Naive thymus-derived CD4-positive, alpha-beta T cell (primary cell): ENCODE measurements at places on chromosomes 12 and 14.

- H3K27me3 ChIP-seq, result no peaks in the 10 kb centered on the region
- no peaks in the 10 kb centered on the region for H3K4me1 ChIP-seq
- no peak overlapping the region for H3K27ac ChIP-seq
- H3K36me3 ChIP-seq, result no peaks in the 10 kb centered on the region
- DNase-seq, result no peak
- no peak overlapping the region for H3K4me3 ChIP-seq
These were observed 3.7 kb downstream of the EFS start for GRCh38 chr14:23361320-23361719.

DNA sequence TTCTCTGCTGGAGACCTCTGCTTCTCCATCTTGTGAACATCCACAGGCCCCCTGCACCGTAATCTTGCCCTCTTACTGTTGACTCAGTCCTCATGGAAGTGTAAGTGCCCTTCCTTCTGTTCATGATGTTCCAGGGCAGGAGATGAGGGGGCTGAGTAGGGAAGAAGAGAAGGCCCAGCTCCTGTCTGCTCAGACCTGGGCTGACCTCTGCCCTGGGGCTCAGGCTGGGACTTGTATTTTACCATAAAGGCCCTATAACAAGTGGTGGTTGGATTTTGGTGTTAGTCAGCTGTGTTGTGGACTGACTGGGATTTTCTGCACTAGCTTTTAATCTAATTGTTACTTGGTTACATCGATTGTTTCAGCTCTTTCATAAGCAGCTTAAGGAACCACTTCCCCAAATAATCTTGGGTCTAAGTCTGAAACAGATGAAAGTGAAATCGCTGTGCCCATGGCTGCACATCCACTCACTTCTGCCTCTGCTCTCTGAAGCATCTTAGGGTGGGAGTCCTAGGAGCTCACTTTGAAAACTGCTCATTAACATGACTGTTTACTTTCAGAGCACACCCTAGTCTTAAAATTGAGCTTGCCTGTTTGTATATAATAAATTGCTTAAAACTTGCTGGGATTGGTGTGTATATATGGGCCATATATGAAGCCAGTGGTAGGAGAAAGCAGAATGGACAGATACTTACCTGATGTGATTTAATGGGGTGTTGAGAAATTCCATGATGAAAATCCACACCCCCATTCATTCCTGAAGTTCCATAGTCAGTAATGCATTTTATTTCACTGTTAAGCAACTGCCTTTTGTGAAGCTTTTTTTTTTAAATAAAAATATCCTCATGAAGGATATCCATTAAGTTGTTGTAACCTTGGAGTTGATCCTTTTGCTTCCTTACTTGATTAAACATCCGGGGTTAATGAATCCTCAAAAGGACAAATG, 17.7 kb downstream of the C12orf71 start:
- H3K27ac ChIP-seq, result no peak overlapping the region
- no peaks in the 10 kb centered on the region for H3K36me3 ChIP-seq
- H3K27me3 ChIP-seq, result no peaks in the 10 kb centered on the region
- H3K4me3 ChIP-seq, result no peak overlapping the region
- DNase-seq, result no peak

- DNase-seq, result no peak
- H3K4me1 ChIP-seq, result no peaks in the 10 kb centered on the region
- no peaks in the 10 kb centered on the region for H3K27me3 ChIP-seq
- H3K4me3 ChIP-seq, result no peak overlapping the region
These were observed 66.3 kb downstream of the RBM19 start for GRCh38 chr12:113899561-113900471.

- H3K27ac ChIP-seq, result no peak overlapping the region
- no peaks in the 10 kb centered on the region for H3K4me1 ChIP-seq
- H3K4me3 ChIP-seq, result no peak overlapping the region
These were observed 131.1 kb downstream of the ETV6 start for GRCh38 chr12:11780521-11781101.

GRCh38 chr12:107554941-107555340, 130.7 kb upstream of the PWP1 start:
- H3K27me3 ChIP-seq, result no peaks in the 10 kb centered on the region
- no peak for DNase-seq
- H3K4me3 ChIP-seq, result no peak overlapping the region
- H3K36me3 ChIP-seq, result no peaks in the 10 kb centered on the region

GRCh38 chr12:62915204-62915529, 19.8 kb downstream of the PPM1H start:
- H3K27me3 ChIP-seq, result no peaks in the 10 kb centered on the region
- no peaks in the 10 kb centered on the region for H3K36me3 ChIP-seq
- no peaks in the 10 kb centered on the region for H3K4me1 ChIP-seq
- no peak for DNase-seq
- H3K4me3 ChIP-seq, result no peak overlapping the region

DNA sequence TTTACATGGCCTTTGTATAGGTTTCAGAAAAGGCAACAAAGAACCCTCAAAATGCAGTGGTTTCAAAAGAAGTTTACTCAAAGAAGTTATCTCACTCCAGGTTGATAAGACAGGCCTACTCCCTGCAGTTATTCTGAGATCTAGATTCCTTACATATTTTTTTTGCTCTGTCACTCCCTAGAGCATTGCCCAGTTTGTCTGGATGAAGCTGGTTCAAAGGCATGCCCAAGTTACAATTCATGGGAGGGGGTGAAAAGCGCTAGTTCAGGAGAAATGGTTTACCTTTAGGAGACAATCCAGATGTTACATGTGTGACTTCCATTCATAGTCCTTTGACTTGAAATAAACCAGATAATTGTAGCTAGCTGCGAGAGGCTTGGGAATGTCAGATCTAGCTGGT, 115.0 kb downstream of the TPH2 start:
- H3K36me3 ChIP-seq, result no peaks in the 10 kb centered on the region
- H3K27me3 ChIP-seq, result no peaks in the 10 kb centered on the region
- H3K27ac ChIP-seq, result no peak overlapping the region
- no peaks in the 10 kb centered on the region for H3K4me1 ChIP-seq

- no peak overlapping the region for H3K27ac ChIP-seq
- H3K27me3 ChIP-seq, result no peaks in the 10 kb centered on the region
- H3K36me3 ChIP-seq, result peaks cover 32% of the 10 kb centered on the region
- no peak overlapping the region for H3K4me3 ChIP-seq
- no peaks in the 10 kb centered on the region for H3K4me1 ChIP-seq
These were observed 44.0 kb downstream of the EID3 start for GRCh38 chr12:104347374-104348075.

DNA sequence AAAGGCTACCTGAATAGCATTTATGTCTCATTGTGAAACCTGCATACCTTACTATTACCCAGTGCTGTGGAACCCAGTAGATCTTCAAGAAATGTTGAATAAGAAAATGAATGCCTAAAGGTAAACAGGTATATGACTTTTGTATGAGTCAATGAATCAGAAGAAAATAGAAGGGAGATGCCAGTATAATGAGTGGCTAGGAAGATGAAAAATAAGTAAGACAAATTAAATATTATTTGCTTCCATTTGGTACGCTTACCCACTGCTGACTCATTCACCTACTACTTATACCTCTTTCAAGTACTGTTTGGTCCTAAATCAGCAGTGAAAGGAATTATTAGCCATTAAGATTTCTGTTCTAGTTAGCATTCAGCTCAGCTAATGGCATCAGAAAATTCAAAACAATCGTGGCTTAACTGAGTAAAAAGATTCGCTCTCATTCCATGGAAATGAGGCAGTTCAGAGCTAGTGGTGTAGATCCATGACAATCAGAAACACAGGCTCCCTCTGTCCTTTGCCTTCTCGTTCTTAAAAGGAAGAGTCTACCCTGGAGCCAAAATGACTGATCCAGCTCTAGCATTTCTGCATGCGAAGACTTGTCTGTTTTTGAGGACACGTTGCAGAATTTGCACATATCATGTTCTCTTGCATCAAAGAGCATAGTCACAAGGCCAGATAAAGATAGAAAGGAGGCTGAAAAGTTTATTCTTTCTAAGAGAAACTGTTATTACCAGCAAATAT, 705.8 kb upstream of the USP15 start:
- H3K36me3 ChIP-seq, result no peaks in the 10 kb centered on the region
- no peaks in the 10 kb centered on the region for H3K27me3 ChIP-seq
- no peaks in the 10 kb centered on the region for H3K4me1 ChIP-seq

GRCh38 chr14:104478656-104479055, 100.9 kb upstream of the C14orf180 start:
- no peak for DNase-seq
- H3K4me1 ChIP-seq, result no peaks in the 10 kb centered on the region
- no peaks in the 10 kb centered on the region for H3K36me3 ChIP-seq
- no peak overlapping the region for H3K27ac ChIP-seq

DNA sequence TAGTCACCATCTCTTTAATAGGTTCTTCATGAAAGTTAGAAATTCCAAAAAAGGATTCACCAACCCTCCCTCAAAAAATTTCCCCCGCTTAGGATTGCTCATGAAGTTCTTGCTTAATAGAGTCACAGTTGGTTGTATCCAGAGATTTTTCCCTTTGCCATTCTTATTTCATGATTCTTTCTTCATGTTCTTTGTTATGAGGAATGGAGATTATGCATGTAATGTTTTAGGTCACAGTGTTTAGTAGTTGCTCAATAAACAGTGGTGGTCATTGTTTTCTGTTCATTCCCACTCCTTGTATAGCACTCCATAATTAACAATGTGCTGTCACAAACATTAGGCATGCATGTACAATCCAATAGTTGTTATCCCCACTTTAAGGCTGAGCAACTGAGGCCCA, 51.2 kb upstream of the RTRAF start:
- H3K4me1 ChIP-seq, result no peaks in the 10 kb centered on the region
- DNase-seq, result no peak
- H3K4me3 ChIP-seq, result no peak overlapping the region
- peaks cover 1% of the 10 kb centered on the region for H3K36me3 ChIP-seq
- H3K27me3 ChIP-seq, result no peaks in the 10 kb centered on the region
- H3K27ac ChIP-seq, result no peak overlapping the region

GRCh38 chr14:99333841-99334635, 62.0 kb upstream of the BCL11B start:
- H3K27ac ChIP-seq, result no peak overlapping the region
- H3K4me1 ChIP-seq, result no peaks in the 10 kb centered on the region
- H3K4me3 ChIP-seq, result no peak overlapping the region
- no peak for DNase-seq
- no peaks in the 10 kb centered on the region for H3K36me3 ChIP-seq
- no peaks in the 10 kb centered on the region for H3K27me3 ChIP-seq

DNA sequence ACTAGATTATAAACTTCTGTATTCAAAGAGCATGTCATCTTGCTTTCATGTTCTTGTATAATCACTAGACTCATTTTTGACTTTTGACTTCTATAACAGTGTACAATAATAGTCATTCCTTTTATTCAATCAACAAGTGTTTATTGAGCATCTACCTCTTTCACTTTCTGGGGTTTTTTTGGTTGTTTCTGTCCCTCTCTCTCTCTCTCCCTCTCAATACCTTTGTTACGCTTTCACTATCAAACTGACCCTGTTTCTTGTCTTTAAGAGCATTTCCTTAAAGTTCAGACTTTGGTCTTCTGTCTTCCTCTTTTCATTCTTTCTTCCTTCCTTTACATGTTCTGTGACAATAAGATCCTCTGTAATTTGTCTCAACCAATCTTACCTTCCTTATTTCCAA, 49.5 kb downstream of the GPR137C start:
- no peaks in the 10 kb centered on the region for H3K27me3 ChIP-seq
- H3K4me3 ChIP-seq, result no peak overlapping the region
- H3K4me1 ChIP-seq, result no peaks in the 10 kb centered on the region
- H3K27ac ChIP-seq, result no peak overlapping the region
- DNase-seq, result no peak

DNA sequence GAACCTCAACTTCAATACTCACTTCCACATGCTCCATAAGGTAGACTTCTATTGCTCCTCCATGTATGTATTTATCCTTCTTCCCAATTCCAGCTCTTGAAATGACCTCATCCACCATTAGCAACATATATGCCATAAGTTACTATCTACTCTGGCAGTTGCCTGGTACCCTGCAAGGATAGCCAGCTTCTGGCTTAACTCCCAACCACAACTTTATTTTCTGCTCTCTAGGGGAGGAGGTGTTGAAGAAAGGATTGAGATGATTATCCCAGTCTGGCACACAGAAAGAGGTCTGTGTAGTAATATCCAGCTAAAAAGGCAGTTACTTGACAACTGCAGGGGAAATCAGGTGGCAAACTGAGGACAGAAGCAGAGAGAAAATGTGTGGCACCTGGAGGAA, 71.5 kb upstream of the MDM1 start:
- no peak overlapping the region for H3K4me3 ChIP-seq
- H3K4me1 ChIP-seq, result no peaks in the 10 kb centered on the region
- no peak overlapping the region for H3K27ac ChIP-seq
- no peaks in the 10 kb centered on the region for H3K36me3 ChIP-seq

GRCh38 chr12:1863823-1864222, 43.5 kb downstream of the LRTM2 start:
- H3K36me3 ChIP-seq, result no peaks in the 10 kb centered on the region

DNA sequence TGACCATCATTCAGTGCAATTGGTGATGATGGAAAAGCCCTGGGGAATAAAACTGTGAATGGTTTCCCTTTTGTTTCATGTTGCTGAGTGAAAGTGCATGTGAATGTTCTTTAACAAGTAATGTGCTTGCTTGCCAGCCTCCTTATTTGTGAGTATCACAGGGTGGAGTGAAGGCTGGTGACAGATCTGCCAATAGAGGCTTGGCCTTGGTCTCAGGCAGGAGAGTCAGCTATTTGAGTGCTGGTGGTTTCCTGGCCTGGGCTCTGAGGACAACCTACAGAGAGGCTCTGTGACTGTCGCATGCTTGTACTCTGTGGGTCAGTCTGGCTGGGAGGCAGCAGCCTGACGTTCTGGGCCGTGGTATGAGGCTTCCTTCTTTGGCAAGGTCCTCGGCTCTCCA, 20.7 kb downstream of the KRT85 start:
- no peak overlapping the region for H3K27ac ChIP-seq
- H3K27me3 ChIP-seq, result no peaks in the 10 kb centered on the region
- H3K4me3 ChIP-seq, result no peak overlapping the region
- H3K36me3 ChIP-seq, result no peaks in the 10 kb centered on the region

DNA sequence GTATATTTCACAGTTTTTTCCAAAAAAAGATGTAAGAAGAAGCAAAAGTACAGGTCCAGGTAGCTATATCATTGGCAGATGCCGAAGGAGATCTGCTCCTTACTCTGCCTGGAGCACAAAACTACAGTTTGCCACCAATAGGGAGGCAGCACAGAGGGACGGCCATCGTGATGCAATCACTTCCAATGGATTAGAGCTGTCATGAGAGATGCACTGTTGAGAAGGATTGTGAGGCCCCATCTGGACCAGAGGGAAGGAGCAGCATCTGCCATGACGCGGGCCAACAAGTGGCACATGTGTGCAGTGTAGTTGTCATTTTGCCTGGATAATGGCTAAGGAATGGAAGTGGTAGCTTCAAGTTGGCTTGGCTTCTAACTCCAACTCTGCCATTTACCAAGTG, 318.8 kb upstream of the FKBP4 start:
- DNase-seq, result no peak
- no peak overlapping the region for H3K4me3 ChIP-seq
- H3K36me3 ChIP-seq, result no peaks in the 10 kb centered on the region
- H3K27me3 ChIP-seq, result peaks cover 2% of the 10 kb centered on the region

GRCh38 chr14:81533212-81533535, 479 bp downstream of the SEL1L start:
- H3K36me3 ChIP-seq, result no peaks in the 10 kb centered on the region
- peaks cover 24% of the 10 kb centered on the region for H3K4me1 ChIP-seq
- DNase-seq, result no peak
- peak overlapping the region; percentile 77 for H3K27ac ChIP-seq

- no peaks in the 10 kb centered on the region for H3K27me3 ChIP-seq
- no peak overlapping the region for H3K27ac ChIP-seq
- DNase-seq, result no peak
- no peak overlapping the region for H3K4me3 ChIP-seq
These were observed 30.4 kb upstream of the P2RX7 start for GRCh38 chr12:121102307-121102706.

GRCh38 chr12:26052652-26053051, 72.2 kb downstream of the BHLHE41 start:
- peaks cover 3% of the 10 kb centered on the region for H3K27me3 ChIP-seq
- no peaks in the 10 kb centered on the region for H3K4me1 ChIP-seq
- no peaks in the 10 kb centered on the region for H3K36me3 ChIP-seq
- H3K4me3 ChIP-seq, result no peak overlapping the region
- no peak for DNase-seq
